A549 treated with dexamethasone at 1 μM for 4 hours (cell line): ENCODE measurements at places on chromosomes 1 and 21. TPM values are rescaled to one million over a fixed set of nuclear protein-coding genes. Genes with fewer than 3 reads are reported as not detected.

The SPRR2D gene
- total RNA-seq = not detected in 5 replicates

The SPRR2A gene
- total RNA-seq = 0.12 TPM in 1 of 5 replicates, not detected in the others

The BCL2L15 gene
- 0.03 to 0.99 TPM (median 0.35 TPM) in 5 replicates for total RNA-seq

The SLC44A5 gene
- 0.03 to 0.09 TPM (median 0.06 TPM) in 4 of 5 replicates, not detected in the other for total RNA-seq

The LCE2B gene
- not detected in 5 replicates for total RNA-seq

The ZBTB37 gene
- 0.90 to 2.3 TPM (median 1.9 TPM) in 5 replicates for total RNA-seq

The FCER1G gene
- total RNA-seq = 0.23 to 0.34 TPM (median 0.25 TPM) in 3 of 5 replicates, not detected in the others

The PAQR7 gene
- total RNA-seq = 4.8 to 8.7 TPM (median 7.7 TPM) in 5 replicates

The BSND gene
- total RNA-seq = 0.01 TPM in 1 of 5 replicates, not detected in the others
